Suprapubic skin (tissue), 4 donors: ENCODE measurements at places on chromosomes 7 and 10.

DNA sequence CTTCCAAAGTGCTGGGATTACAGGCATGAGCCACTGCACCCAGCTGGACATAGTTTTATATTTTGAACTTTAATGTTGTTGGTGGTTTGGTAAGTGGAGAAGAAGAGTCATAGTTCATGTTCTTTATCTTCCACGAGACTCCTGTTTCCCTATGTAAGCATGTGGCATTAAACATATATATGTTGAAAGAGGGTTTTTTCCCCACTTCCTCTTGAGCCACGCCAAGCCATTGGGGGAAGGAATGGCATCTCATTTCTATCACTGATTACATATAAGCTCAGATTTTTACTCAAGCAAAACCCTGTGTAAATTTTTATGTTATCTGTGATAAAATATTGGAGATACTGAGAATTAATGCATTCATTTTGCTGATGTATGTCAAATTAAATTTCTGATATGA, 300.4 kb downstream of the PHF14 start:
- no peaks in the 10 kb centered on the region for H3K27me3 ChIP-seq
- no peak overlapping the region for H3K27ac ChIP-seq
- H3K4me1 ChIP-seq: no peaks in the 10 kb centered on the region
- H3K4me3 ChIP-seq: no peak overlapping the region
- H3K36me3 ChIP-seq: no peaks in the 10 kb centered on the region

- H3K4me1 ChIP-seq: no peaks in the 10 kb centered on the region
- no peak overlapping the region for H3K4me3 ChIP-seq
- H3K27me3 ChIP-seq: no peaks in the 10 kb centered on the region
- no peaks in the 10 kb centered on the region for H3K36me3 ChIP-seq
These were observed 29.6 kb upstream of the AKR1C2 start for GRCh38 chr10:5033061-5033778.

GRCh38 chr10:104246976-104247375, 7.7 kb upstream of the GSTO1 start:
- H3K27me3 ChIP-seq: no peaks in the 10 kb centered on the region
- no peaks in the 10 kb centered on the region for H3K4me1 ChIP-seq
- DNase-seq: no peak
- no peak overlapping the region for H3K4me3 ChIP-seq

GRCh38 chr7:82114237-82114636, 329.3 kb downstream of the CACNA2D1 start:
- peaks cover 3% of the 10 kb centered on the region for H3K36me3 ChIP-seq
- H3K27me3 ChIP-seq: no peaks in the 10 kb centered on the region
- peaks cover 5% of the 10 kb centered on the region for H3K4me1 ChIP-seq
- no peak for DNase-seq
- no peak overlapping the region for H3K4me3 ChIP-seq
